Activated CD4-positive, alpha-beta T cell treated with anti-CD3 and anti-CD28 coated beads, Interleukin-2, amount 50 U/mL, for 16 hours (primary cell): ENCODE measurements at places on chromosomes 2 and 18.

GRCh38 chr2:226270285-226271058 lies 529.1 kb downstream of the IRS1 start:
- no peak for DNase-seq

GRCh38 chr2:24984912-24985311 lies 13.2 kb upstream of the DNAJC27 start:
- DNase-seq, result no peak

DNA sequence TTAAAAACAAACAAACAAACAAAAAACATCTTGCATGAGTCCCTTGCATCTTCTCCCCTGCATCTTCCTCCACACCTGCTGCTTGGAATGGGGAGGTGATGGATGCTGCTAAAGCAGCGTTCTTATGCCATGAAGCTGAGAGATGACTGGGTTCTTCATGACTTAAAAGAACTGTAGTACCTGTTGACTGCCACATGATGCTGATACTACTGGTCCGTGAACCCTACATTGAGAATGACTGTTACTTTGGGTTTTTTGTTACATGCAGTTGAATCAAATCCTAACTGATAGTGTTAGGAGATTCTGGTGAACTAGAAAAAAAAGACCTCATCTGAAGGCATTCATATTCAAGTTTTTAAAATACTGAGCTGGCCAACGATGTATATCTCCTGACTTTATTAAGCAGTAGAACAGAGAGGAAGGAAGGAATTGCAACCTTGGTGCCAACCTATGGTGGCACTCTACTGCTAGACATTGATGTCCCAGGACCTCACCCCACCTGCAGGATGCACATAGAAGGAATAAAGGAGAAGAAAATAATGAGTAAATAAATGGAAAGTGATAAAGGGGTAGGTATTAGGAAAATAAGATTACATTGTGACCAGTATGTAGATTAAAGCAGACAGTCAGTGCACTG lies 63.2 kb upstream of the SPAG16 start:
- no peak for DNase-seq

GRCh38 chr2:64276417-64277095 lies 132.3 kb upstream of the PELI1 start:
- no peak for DNase-seq

GRCh38 chr18:66167829-66168684 lies 417.2 kb downstream of the CDH7 start:
- no peak for DNase-seq

GRCh38 chr18:44582456-44582855 lies 98.2 kb upstream of the SETBP1 start:
- DNase-seq, result no peak

DNA sequence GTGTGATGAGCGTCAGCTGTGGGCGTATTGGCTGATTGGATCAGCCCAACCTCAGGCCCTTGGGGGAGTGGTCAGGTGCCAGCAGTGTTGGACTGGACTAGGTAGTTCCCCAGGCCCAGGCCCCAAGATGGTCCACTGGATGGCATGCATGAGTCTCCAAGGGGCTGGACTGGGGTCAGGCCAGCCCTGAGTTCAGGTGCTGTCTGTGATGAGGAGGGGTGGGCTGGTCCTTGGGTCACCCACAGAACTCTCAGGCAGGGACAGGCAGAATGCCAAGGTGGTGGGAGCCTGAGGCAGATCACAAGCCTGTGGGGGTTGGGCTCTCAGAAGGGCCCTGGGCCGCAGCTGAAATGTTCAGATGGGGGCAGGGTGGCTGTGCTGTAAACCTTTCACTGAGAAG lies 59.5 kb upstream of the THUMPD2 start:
- DNase-seq, result no peak

- DNase-seq, result no peak
Observed at GRCh38 chr2:217074576-217075255, 214.9 kb upstream of the TNP1 start.

DNA sequence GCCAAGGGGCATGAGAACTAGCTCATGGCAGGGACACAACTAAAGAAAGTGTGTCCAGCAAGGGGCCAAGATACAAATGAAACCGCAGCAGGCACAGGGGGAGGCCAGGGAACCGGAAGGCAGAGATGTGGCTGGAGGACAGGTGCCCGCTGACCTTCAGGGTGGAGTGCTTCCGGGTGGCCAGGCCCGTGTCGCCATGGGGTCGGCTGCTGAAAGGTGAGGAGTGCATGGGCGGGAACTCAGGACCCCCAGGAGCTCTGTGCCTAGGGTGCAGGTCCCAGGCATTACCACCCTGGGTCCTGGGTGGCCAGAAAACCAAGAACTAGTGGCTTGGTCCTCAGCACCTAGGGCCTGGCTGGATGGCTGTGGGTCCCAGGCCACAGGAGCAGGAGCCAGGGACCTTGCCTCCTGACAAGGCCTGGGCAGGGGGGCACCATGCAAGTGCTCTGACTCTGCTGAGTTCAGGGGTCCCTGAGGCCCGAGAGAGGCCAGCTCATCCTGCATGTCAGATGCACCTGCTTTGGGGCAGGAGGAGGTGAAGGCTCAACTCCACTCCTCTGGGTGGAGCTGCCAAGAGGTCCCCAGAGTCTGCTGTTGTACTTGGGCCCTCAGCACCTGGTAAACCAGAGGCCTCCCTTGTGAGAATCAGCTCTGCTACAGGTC lies 50.9 kb downstream of the CENPO start:
- no peak for DNase-seq

DNA sequence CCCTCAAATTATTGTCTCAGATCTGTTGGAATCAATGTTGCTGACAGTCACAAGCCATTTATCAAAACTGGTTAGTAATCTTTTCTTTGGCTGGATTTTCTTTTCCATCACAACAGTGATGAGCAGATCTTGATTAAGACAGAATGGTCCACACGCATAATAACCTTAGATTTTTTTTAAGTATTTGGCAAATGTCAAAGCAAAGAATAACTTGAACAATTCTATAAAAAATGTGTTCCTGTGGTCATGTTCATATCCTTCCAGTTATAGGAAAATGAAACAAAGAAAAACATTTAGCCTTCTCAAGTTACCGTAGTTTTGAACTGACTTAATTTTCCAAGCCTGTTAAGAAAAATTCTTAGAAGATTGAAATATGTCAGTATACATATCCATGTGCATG lies 659.9 kb upstream of the ID2 start:
- DNase-seq, result no peak

DNA sequence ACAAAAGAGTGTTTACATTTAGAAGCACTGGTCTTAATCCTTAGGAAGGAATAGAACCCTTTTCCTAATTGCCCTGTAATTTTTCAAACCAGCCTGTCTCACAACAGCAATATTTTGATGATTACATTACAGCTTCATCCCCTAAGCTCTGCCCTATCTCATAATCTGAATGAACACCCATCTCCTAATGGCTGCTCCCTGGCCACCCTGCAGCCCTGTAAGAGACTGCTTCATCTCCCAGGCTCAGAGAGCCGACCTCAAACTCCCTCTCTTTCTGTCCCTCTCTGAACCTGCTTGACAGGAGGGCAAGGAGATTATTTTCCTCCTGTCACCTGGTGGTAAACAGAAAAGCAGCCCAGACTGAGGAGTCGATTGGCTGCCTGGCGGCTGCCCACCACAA lies 107.8 kb downstream of the MAIP1 start:
- no peak for DNase-seq

GRCh38 chr2:116924509-116924908 lies 890.0 kb upstream of the DDX18 start:
- no peak for DNase-seq

- DNase-seq, result peak; percentile 84
Observed at GRCh38 chr2:147843864-147844696, 749 bp upstream of the ACVR2A start.

DNA sequence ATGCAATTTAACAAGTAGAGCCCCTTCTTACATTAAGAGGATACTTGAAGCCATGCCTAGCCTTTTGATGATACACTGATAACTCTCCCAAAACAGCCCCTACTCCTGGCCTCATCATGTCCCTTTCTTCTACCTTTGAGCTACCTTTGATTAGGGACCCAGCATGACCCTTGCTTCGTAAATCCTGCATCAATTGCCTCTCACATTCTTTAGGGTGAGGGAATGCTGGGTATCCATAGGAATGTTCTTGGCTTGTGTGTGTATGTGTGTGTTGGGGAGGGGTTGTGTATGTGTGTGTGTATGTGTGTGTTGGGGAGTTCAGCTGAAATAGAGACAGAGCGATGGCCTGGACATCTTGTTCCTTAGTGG lies 5.3 kb upstream of the KRCC1 start:
- DNase-seq, result no peak

- DNase-seq, result no peak
Observed at GRCh38 chr2:227370092-227370491, 9.0 kb downstream of the TM4SF20 start.

GRCh38 chr2:52964916-52965530 lies 802.6 kb upstream of the CHAC2 start:
- DNase-seq, result no peak

DNA sequence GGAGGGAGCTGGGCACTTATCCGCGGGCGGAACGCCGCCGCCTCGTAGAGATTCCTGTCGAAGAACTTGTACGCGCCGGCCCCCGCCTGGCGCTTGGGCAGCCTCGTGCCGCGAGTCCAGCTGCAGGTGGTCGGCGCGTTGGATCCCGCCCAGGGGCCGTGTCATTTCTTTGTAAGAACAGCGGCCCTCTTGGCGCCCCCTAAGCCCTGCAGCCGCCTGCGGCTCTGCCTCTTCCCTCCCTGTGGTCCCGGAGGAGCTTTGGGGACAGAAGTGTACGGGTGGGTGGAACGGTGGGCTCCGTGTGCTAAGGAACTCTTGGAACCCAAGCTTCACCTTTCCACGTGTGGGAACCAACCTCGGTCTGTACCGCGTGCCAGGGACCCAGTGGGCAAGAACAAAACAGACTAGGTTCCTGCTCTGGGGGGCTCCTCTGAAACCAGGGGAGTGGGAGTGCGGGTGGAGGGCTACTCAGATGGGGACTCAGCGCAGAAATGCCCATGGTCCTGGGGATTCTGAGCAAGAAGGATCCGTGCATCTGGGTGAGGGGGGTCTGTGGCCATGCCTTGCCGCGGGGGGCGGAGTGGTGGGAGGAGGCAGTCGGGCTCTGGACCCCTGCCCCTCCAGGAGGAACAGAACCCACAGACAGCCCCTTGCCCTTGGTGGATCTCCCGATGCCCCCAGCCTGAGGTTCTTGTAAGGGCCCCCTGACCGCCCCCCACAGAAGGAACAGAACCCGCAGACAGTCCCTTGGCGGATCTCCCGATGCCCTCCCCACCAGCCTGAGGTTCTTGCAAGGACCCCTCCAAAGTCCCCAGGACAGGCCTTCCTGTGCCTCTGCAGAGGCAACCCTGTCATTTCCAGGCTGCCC lies 1.5 kb downstream of the GPC1 start:
- DNase-seq, result no peak

GRCh38 chr2:28094739-28095138 lies 204.2 kb downstream of the BABAM2 start:
- DNase-seq, result no peak

GRCh38 chr2:54373855-54374254 lies 82.3 kb upstream of the SPTBN1 start:
- DNase-seq, result no peak

DNA sequence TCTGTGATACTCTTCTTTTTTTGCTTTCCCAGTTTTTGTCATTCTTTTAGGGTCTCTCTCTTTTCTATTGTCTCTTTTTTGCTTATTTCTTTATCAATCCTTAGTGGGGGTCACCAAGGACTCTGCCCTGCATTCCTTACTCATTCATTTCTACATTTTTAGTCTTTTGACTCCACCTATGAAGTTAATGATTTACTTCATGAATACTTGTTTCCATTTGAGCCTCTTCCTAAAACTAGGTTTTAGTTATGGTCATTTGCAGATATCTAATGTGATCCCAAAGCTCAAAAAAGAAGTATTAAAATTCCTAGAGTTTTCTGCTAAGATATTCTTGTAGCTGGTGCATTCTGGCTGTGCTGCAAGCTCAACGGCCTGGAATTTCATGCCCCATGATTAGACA lies 149.3 kb upstream of the AQP4 start:
- no peak for DNase-seq

DNA sequence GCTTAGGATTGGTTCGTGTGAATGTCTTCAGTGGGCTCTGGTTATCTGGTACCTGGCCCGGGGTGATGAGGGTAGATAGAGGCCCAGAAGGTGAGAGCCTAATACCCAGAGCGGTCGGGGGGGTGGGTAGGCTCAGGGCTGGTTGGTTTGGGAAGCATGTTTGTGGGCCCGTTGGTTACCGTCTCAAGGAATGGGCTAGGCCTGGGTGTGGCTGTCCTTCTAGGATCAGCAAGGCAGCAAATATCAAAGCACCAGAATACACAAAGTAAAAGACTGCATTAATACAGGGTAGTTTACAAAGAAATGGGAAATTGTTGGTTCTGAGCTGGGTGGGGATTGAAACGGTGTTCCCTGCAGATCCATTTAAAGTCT lies 6.0 kb upstream of the IL1R2 start:
- DNase-seq, result no peak

DNA sequence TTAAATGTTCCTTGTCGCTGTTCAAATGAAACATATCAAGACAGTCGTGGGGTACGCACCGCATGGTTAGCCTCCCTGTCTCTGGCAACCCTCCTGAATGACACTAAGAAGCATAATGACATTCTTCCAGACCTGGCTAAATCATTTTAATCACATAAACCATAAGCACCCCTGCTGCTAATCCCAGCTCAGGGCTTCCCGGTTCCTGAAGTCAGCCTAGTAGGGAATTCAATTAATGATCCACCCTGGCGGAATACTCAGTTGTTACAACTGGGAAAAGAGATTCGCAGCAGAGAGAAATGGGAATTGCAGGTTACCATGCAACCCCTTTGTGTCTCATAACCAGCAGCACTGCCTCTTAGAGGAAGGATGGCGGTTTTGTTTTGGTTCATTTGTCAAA lies 200.8 kb upstream of the AGAP1 start:
- no peak for DNase-seq

- no peak for DNase-seq
Observed at GRCh38 chr18:45657357-45658335, 42.4 kb downstream of the SLC14A2 start.
